ENCODE measurements at places on chromosomes 12 and 14.

DNA sequence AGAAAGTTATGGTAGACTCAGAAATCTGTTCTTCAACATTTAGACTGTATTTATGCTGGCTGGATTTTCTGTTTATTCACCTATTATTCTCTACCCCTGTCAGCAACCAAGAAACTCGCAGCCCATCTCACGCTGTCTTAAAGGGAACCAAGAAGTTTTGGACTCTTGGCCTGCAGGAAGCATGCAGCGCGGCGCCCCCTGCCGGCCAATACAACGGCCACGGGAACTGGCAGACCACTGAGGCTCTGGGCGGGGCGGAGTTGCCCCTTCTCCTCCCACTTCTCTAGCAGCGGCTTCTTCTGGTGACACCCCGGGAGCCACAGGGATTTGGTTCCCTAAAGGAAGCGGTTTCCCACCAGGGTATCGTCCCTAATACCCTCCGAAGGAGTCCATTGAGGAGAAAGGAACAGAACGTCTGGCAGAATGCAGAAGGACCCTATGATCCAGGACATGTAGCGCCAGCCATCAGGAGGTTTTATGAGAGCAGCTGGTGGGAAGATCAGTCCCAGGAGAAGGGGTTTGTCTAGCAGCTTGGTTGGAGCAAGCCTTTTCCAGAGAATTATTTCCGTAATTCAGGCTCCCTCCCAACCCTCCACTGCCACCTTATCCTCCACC lies 21.0 kb upstream of the RNASE2 start:
- DNase-seq: no peak

DNA sequence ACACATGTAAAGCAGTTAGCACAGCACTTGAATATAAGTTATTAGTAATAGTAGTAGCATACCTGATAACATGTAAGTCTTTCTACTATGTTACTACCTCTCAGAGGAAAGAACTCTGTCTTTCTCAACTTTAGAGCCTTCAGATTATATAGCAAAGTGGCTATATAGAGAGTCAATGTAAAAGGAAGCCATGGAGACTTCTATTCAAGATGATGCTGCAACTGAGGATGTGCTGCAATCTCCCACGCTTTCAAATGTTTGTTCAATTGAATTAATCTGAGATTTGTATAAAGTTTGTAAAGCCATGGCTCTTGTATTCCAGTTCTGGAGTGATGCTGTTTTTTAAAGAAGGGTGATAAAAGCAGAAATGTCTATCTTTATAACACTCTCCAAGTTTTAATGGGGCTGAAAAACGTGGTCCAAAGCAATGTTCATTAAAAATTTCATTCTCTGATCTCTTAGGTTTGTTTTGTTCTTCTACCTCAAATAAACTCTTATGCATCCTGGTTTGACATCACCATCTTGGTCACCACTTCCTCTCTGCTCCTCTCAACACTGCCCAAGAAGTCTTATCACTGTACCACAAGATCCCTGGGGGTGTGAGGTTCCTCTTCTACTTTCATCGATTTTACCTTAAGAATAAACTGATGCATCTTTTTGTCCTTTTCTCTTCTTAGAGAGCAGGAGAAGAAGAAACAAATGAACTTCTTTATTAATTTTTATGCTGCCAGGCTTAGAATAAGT lies 40.6 kb downstream of the C12orf42 start:
- DNase-seq: peak; percentile 46

GRCh38 chr12:67969134-67969802 lies 20.0 kb upstream of the IFNG-AS1 start:
- no peak for DNase-seq

GRCh38 chr12:6124411-6125309 lies at the start of gene VWF:
TSS of gene VWF (minus strand) at chr12:6124670. CDS start at chr12:6123196, 1,474 bp downstream.
- no peak for DNase-seq

GRCh38 chr12:74021937-74022336 lies 515.7 kb upstream of the ATXN7L3B start:
- peak; percentile 2 for DNase-seq

DNA sequence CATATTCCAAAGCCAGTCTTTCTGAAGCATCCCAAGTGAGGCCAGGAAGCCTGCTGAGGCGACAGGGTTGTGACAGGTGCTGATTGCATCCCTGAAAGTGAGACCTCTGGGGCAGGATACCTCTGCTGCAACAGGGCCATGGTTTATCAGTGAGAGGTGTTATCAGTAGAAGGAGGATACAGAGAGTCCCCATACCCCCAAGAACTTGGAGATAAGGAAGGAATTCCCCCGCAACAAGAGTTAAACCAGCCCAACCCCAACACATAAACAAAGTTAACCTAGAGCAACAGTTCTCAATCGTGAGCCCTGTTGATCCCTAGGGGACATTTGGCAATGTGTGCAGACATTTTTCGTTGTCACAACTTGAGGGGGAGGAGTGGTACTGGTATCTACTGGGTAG lies 233.1 kb upstream of the NOS1 start:
- DNase-seq: no peak

- DNase-seq: no peak
Measured at GRCh38 chr12:86148071-86148470, 108.1 kb downstream of the MGAT4C start.

DNA sequence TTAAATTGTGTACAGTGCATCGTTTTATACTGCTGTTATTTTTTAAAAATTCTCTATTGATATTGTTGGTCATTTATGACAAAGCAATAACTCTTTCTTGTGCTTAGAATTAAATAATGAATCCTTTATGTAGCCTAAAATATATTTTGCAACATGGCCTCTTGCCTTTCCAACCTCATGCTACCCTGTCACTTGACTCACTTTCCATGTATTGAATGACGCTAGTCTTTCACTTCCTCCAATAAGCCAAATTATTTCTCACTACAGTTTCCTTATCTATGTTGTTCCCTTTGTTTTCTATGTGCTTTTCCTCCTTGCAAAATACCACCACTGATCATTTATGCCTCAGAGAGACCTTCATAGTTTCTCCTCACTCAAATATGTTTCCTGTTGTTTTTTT lies 16.3 kb upstream of the EPYC start:
- no peak for DNase-seq
